Upper lobe of left lung (tissue), 6 donors: ENCODE measurements at places on chromosomes 7 and 10.

- no peak for DNase-seq
Measured at GRCh38 chr7:121196286-121196685, 132.5 kb upstream of the WNT16 start.

DNA sequence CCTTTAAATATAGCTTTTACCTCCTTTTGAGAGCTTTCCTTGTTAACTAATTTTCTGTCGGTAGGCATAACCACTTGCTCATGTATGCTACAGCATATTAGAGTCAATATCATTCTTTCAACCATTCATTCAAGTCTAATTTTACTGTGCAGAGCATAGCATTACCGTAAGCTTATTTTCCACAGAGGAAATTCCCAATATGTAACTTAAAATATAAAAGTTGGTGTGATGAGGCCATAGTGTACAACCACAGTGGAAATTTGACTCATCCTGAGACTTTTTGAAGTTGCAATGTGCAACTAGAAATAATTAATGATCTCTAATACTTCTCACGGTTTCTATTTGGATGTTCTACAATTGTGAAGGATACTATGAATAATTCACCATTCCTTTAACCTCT, 80.6 kb upstream of the KLF6 start:
- no peak for DNase-seq

- no peak for DNase-seq
Measured at GRCh38 chr7:6648815-6649104, 11.6 kb downstream of the ZNF316 start.

GRCh38 chr7:108211382-108212201, 81.4 kb upstream of the LAMB4 start:
- no peak for DNase-seq

DNA sequence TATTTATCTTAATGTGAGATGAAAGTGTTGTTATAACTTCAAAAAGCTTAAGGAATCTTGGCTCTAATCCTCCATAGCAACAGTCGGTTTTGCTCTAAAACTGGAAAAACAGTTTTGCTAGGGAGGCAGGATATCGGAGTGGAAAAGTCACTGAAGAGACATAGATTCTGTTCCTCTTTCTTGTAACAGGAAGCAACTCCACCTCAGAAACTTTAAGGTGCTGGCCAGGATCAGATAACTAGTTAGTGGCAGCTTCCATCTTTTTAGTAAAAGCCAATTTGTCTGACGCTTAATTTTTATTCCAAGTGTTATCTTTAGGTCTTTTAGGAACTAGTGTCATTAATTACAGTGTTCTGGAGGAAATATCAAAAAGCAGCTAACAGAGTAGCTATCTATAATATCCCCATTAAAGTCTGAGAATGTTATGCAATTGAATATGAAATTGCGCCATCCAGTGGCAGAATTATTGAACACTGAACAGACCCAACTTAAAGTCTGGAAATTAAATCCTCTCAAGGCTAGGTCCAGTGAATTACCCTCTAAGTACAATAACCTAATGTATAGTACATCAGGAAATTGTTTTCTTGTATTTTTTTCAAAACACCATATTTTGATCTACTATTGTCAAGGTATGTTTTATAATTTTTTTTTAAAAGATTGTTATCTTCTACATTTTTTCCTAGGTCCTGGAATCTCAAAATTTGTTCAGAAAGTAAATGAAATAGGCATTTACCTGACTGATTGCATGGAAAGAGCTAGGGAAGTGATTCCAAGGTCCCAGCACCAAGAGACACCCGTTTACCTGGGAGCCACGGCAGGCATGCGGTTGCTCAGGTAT, 65.9 kb upstream of the CC2D2B start:
- peak; percentile 26 for DNase-seq

DNA sequence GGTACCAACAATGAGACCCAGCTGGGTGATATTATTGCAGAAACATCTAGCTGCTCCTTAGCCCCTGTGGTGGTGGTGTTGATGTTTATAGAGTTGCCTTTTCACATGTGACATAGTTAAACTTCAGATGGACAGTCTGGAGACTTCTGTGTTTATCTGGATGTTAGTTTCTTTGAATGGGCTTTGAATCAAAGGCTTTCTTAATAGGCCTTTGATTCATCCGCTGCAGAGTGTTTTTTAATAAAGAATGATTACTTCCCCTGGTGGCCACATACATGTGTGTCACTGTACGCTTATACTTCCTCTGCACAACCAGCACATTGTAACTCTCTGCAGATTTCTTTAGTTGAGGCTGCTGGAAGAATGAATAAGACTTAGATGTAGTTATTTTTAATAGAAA, 221.0 kb downstream of the DYNC1I1 start:
- no peak for DNase-seq

- no peak for DNase-seq
Measured at GRCh38 chr10:78764436-78764835, 304.3 kb upstream of the ZMIZ1 start.

DNA sequence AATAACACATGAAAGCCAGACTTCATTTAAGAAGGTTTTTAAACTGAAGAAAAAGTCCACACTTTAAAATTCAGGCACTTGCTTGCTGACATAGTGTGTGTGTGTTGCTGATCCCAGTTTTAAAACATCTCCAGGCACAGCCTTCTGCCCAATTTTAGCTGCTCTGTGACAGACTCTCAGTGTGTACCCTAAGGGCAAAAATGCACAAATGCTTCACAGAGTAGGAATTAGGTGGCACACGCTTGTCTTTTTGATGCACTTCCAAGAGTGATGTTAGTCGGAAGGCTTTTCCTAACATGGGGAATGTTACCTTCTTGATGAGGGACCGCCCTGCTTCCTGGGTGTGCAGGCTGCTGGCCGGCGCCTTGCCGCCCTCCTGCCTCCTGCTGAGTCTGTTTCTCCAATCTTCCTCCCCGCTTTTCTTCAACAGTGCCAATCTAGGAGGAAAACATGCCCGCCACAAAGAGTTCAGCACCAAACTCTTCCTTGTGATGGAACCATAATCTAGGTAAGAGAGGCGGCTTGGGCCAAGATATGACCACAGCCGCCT, 122.3 kb downstream of the SVIL start:
- DNase-seq: peak; percentile 52

DNA sequence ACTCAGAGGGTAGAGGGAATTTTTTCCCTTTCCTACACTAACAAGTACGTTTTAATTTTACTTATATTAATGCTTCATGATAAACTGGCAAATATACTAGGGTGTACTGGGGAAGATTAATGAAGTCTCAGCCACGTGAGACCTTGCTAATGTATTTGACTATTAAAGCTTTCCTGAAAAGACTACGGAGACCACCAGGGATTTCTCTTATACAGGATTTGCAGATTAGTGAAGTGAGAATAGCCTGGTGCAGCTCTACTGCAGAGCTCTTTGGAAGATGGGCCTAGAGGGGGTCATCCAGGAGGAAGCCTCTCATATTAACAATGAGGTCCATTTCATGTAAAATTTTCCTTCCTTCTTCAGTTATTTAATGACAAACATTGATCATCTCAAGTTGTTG, 379.0 kb downstream of the SORCS1 start:
- no peak for DNase-seq

- no peak for DNase-seq
Measured at GRCh38 chr7:44324481-44325200, 753 bp downstream of the CAMK2B start.

GRCh38 chr7:15292138-15292537, 269.7 kb downstream of the AGMO start:
- no peak for DNase-seq

- DNase-seq: no peak
Measured at GRCh38 chr10:34427911-34428216, 387.2 kb downstream of the PARD3 start.

GRCh38 chr7:87146740-87147386, 5.4 kb upstream of the DMTF1 start:
- DNase-seq: peak; percentile 63

- DNase-seq: no peak
Measured at GRCh38 chr7:127892488-127893314, 138.5 kb downstream of the LRRC4 start.

GRCh38 chr10:132204781-132205473, 18.2 kb downstream of the DPYSL4 start:
- no peak for DNase-seq

- DNase-seq: no peak
Measured at GRCh38 chr7:105185290-105186010, 171.4 kb downstream of the KMT2E start.

DNA sequence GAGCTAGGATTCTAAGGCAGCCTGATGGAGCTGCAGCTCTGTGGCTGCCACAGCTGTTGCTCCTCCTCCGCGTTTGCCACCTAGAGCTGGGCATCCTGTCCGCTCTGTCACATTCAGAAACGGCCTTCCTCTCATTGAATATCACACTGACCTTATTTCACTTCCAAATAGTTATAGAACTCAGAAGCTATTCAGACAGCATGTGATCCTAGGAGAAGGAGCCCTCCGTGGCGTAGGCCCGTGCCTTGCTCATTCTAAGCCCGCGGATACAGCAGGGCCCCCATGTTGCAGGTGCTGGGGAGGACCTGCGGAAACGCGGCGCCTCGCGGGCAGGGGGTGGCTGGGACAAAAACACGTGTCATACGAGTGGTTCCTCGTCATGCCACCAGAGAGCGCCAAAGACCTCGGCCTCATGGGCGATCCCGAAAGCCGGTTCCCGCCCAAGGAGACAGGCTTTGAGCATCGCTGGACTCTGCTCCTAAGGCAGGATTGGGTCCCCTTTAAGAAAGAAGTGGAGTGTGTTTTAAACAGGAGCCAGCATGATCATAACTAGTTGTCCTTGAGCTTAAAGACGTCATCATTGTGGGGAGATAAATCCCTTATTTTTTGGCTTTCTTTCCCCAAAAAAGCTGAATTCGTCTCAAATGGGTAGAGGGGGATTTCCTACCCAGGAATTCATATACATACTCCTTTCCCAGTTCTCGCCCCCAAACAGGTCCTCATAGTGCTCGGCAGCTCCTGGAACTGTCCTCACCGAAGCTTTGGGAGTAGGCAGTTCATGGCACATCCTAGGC, 17.9 kb upstream of the FIGNL1 start:
- DNase-seq: peak; percentile 81

- no peak for DNase-seq
Measured at GRCh38 chr7:156368053-156368843, 272.3 kb upstream of the RNF32 start.
